ENCODE measurements at places on chromosomes 7 and 10.
A peak's percentile ranks its signal among the peaks of the same experiment; 100 is the strongest.

DNA sequence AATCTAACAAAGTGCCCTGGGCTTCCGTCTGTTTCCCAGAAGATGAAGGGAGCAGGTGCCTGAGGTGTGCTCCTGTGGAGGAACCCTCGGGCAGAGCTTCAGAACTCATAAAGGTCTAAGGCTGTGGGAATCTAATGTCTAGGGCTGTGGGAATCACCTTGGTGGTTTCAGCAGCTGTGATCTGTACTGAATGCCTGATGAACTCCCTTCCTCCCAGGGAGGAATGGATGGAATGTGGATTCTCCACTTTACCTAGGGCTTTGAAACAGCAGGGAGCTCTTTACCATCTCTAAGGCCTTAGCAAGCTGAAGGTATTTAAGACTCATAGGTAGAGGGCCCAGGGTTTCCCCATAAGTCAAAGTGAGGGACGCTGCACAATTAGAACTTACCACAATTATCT, 36.0 kb upstream of the SEMA3E start:
- no peak for DNase-seq

DNA sequence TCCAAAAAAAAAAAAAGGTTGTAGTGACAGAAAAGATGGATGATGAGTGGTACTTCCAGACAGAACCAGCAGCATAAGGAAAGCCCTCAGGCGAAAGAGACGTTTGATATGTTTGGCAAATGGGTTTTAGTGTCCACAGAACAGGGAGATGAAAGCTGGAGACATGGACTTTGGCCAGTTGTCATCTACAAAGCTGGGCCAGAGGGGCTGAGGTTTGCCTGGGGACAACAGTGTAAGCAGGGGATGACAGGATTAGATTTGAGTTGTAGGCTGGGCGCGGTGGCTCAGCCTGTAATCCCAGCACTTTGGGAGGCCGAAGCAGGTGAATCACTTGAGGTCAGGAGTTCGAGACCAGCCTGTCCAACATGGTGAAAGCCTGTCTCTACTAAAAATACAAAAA, 47.8 kb upstream of the ELN start:
- no peak for DNase-seq

GRCh38 chr7:132865366-132866143, 216.3 kb downstream of the CHCHD3 start:
- DNase-seq = peak; percentile 17

- peak; percentile 38 for DNase-seq
Measured at GRCh38 chr10:13503745-13504463, 24.9 kb downstream of the BEND7 start.

GRCh38 chr10:3067859-3068179, 471 bp downstream of the PFKP start:
- no peak for DNase-seq

DNA sequence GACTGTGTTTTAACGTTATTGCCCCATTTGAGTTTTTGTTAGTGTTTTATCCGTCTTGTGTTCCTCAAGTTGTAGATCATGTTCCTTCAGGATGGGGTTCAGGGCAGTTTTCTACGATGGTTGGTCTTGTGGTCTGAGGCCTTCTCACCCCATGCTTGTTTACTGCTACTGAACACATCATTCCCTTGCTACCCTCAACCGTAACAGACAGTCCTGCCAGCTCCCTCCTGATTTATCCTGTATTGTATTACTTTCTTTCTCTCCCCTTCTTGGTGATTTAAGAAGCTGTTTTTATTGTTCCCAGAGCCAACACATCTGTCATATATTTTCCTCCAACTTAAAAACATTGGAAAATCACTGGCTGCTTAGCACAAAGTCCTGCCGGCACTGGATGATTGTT, 719.8 kb downstream of the INHBA start:
- DNase-seq = no peak

- no peak for DNase-seq
Measured at GRCh38 chr7:129169171-129169671, 19.2 kb upstream of the SMO start.

- DNase-seq = no peak
Measured at GRCh38 chr10:15725603-15726002, 5.9 kb upstream of the ITGA8 start.

DNA sequence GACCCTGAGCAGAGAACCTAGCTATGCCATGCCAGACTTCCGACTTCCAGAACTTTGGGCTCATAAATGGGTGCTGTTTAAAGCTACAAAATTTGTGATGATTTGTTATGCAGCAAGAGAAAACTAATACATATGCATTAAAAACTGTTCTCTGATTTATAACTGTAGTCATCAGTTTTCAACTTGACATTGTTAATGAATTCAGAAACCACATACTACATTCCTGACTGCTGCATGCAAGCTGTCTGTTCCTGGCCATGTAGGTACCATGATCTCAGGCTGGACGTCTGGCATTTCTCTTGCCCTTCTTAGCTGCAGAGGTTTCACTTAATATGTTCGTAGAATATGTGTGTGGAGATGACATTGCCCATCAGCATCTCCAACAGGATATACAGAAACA, 28.4 kb downstream of the MKX start:
- no peak for DNase-seq

DNA sequence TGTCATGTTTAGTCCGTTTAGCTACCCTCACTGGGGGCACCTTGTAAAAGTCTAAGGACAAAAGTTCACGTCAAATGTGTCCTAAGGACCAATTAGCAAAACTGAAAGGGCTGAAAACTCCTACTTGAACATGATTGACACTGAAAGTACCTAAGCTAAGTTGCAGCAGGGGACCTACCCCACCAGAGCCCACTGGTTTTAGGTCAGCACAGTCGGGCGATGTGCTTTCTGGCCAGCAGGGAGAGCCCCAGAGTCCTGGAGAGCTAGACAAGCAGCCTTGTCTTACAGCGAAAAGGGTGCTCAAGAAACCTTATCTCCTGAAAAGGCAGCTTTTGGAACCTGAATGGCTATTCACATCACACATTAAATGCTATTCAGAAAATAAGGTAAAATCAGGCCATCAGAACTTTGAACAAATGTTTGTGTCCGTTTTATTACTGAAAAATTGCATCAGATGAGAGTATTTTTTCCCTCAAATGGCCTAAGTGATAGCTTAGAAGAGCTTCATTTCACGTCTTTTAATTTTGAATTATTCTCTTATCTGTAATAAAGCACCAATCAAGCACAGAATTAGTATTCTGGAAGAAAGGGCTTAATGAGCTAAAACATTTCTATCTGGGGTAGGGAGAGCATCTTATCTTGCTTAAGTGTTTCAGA, 52.2 kb upstream of the MKI67 start:
- DNase-seq = no peak

- no peak for DNase-seq
Measured at GRCh38 chr7:74175340-74175739, 1.2 kb downstream of the EIF4H start.

GRCh38 chr7:1696671-1697498, 26.8 kb downstream of the ELFN1 start:
- no peak for DNase-seq

- DNase-seq = no peak
Measured at GRCh38 chr7:29326864-29327263, 132.3 kb downstream of the CHN2 start.

- no peak for DNase-seq
Measured at GRCh38 chr10:100359030-100359432, 12.0 kb downstream of the SCD start.

- DNase-seq = no peak
Measured at GRCh38 chr10:48464871-48465736, 139.8 kb downstream of the ARHGAP22 start.

DNA sequence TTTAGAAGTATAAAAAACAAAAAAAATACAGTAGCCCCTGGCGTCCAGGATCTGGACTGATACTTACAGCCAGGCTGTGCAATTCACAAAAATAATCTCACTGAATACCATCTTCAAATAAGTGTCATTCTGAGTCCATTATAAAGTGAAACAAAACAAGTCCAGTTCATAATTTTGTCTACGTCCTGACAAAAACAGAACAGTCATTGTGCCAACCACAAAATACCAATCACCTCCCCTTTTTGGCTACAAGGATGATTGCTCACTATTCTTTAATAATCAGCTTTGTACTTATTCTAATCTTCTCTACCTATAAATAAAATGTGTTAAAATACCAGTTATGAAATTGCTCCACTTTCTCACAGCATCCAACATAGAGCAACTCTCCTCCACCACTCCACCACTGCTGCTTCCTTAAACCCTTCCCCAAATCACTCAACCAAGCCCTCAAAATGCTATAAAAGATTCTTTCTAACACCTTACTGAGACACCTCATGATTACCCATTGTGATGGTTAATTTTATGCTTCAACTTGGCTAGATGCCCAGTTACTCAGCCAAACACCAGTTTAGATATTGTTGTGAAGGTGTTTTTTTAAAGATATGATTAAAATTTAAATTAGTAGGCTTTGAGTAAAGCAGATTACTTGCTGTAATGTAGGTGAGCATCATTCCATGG, 479.8 kb upstream of the SEMA3A start:
- DNase-seq = no peak

DNA sequence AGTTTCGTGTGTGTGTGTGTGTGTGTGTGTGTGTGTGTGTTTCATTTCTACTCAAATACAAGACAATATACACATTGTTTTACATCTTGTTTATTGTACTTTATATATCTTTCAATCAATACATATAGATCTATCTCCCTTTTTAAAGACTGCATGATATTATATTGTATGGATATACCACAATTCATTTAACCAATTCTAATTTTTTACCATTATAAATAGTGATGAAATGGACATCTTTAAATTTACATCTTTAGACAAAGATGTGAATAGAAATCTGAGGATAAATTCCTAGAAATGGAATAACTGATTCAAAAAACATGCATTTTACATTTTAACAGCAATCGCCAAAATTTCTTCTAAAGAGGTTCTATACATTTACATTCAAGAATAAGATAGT, 23.2 kb upstream of the HIBADH start:
- no peak for DNase-seq

DNA sequence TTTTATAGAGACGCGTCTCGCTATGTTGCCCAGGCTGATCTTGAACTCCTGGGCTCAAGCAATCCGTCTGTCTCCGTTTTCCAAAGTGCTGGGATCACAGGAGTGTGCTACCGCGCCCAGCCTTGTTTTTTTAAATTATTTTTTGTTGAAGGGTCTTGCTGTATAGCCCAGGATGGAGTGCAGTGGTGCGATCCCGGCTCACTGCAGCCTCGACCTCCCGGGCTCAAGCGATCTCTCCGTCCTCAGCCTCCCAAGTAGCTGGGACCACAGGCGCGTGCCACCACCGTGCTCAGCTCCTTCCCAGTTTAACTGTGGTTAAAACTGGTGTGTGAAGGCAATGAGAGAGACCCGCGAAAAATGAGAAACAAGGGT, 11.0 kb upstream of the HNRNPF start:
- DNase-seq = no peak

- DNase-seq = no peak
Measured at GRCh38 chr10:102405632-102406031, 10.1 kb downstream of the NFKB2 start.

GRCh38 chr10:43734716-43735115, 86.0 kb upstream of the ZNF32 start:
- DNase-seq = peak; percentile 10

- no peak for DNase-seq
Measured at GRCh38 chr7:52021343-52021742, 704.7 kb upstream of the COBL start.

DNA sequence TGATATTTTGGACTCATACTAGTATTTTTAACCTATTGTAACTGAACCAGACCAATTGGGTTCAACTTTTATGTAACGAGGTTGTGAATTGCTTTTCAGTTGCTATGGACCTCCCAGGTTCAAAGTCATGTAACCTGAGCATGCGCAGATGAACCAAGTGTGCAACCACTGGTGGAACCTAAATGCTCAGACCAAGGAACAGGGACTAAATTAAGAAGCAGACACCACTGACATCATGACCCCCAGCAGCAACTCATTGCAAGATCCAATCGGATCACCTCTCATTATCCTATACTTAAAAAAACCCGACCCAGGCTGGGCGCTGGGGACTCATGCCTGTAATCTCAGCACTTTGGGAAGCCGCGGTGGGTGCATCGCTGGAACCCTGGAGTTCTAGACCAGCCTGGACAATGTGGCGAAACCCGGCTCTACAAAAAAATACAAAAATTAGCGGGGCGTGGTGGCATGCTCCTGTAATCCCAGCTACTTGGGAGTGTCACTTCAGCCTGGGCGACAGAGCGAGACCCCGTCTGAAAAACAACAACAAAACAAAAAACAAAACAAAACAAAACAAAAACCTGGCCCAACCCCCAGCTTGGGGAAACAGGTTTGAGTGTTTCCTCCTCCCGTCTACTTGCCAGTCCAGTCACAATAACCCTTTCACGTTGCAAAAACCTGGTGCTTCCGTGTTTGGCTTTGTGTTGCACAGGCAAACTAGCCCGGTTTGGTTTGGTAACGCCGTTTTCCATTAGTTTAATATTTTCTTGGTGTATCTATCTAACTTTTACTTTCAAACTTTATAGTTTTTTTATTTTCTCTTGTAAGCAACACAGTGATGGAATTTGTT, 11.3 kb upstream of the ZNF518A start:
- DNase-seq = no peak

DNA sequence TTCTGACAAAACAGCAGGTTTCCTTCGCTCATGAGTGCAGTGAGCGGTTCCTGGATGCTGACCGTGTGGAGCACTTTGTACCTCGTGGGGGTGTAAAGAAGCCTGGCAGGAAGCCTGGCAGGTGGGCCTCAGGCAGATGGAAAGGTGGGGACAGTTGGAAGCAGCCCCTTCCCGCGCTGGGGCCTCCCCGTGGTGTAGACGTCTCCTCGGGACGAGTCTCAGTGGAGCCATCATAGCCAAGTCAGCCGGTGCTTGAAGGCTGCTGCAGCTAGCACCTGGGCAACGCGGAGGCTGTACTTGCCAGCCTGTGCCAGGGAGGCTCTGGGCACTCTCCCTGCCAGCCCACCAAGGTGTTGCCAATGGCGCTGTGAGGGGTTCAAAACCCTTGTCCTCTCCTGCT, 154.5 kb downstream of the WDR37 start:
- no peak for DNase-seq

DNA sequence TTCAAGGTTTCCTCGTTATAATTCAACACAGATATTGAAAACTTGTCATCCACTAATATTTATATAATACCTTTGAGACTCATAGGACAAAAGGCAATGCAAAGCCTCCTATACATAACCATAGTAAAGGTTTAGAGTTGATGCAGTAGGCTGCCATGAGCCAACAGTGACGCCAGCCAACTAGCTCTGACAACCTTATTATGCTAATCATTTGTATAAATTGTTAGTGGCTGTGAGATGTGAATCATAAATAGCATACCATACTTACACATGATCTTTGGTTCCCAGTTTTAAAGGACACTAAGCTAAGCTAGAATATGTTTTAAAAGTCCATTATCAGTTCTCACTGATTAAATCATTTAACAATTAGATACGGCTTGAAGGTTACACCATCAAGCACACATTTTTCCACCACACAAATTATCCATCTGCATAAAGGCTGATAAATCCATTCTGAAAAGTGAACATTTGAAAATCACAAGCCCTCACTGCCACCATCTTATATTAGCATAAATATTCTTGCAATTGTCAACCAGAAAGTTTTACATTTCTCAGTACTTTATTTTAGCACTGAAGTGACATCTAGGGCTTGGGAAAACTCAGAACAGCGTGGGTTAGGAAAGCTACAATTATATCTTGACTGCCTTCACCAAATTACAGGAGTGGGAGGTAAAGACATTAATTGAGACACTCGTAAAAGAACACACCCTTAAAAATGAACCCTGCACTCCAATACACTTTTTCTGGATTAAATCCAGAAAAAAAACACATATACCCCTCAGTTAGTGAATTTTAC, 30.7 kb downstream of the COA1 start:
- no peak for DNase-seq

GRCh38 chr10:86500846-86501245, 20.7 kb downstream of the WAPL start:
- no peak for DNase-seq
